ENCODE measurements at places on chromosomes 16 and 17.

DNA sequence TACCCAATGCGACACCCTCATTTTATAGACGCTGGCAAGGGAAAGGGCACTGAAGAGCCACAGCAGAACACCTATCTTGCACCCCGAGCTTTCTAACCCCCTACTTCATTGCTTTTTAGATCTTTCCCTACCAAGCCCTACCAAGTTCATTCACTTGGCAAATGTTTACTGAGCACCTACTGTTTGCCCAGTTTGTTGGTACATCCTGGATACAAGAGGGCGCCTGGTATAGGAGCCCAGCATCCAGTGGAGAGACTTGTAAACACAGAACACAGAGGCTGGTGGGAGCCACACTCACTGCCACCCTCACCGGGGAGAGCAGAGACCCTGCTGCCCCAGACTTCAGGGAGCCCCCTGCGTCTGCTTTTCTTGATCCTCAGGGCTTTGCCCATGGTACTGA, 112.6 kb downstream of the GNAO1 start:
- DNase-seq, result no peak

DNA sequence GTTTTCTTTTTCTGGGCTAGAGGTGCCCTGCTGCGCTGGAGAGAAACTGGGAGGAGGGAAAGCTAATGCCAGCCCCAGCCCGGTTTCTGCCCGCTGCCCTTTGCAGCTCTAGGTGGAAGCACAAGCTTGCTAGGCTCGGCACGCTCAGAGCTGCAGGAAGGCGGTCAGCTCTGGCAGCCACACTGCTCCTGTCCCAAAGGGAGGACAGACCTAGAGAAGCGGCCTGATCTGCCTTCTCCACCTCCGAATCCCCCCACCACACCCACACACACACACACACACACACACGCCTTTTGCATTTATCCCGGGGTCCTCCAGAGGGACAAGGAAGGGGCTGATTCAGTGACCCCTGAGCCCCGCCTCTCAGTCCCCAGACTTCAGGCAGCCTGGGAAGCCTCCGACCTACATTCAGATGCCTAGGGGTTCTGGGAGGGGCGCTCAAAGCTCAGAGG, 418.1 kb downstream of the SOX9 start:
- no peak for DNase-seq

- DNase-seq, result no peak
These were observed 474.4 kb downstream of the SLC39A11 start for GRCh38 chr17:72618001-72618509.

DNA sequence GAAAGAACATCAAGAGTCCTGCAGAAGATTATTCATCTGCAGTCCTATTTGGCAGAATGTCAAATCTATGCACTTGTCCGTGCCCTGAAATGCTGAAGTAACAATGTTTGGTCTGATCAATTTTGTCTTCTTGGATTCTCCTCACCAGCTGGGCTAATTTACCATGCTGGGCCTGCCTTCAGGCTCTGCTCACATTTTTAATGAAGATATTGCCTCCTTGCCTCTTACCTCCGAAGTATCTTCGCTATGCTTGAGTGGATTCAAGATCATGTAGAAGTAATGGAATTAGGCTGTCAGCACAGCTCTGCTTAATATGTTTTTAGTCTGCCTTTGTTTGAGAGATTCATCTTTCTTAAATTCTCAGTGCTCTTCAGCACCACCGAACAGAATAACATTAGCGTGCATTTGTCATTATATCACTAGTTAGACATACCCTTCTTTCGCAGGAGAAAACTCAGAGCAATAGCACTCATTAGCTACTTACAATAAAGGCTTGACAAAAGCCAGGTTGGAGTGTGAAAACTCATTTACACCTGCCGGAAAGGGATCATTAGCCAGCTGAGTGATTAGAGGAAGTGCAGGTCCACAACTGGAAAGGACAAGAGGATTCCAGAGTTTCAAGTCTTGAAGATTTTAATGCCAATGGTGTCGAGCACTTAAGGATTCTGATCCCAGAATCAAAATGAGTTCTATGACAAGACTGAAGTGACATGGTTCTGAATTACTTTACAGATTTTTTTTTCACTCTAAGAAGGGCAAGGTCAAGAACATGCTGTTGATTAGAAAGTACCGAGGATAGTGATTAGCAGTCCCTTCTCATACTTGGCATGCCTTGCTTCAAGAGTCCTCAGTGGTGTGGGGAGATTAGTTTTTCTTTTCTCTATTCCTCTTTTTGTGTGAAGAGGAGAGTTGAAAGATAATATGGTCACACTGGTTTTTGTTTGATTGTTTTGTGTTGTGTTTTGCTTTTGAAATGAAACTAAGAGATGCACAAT, 405.6 kb upstream of the TOM1L1 start:
- DNase-seq, result no peak

GRCh38 chr16:85480727-85481101, 132.4 kb upstream of the GSE1 start:
- peak; percentile 66 for DNase-seq

DNA sequence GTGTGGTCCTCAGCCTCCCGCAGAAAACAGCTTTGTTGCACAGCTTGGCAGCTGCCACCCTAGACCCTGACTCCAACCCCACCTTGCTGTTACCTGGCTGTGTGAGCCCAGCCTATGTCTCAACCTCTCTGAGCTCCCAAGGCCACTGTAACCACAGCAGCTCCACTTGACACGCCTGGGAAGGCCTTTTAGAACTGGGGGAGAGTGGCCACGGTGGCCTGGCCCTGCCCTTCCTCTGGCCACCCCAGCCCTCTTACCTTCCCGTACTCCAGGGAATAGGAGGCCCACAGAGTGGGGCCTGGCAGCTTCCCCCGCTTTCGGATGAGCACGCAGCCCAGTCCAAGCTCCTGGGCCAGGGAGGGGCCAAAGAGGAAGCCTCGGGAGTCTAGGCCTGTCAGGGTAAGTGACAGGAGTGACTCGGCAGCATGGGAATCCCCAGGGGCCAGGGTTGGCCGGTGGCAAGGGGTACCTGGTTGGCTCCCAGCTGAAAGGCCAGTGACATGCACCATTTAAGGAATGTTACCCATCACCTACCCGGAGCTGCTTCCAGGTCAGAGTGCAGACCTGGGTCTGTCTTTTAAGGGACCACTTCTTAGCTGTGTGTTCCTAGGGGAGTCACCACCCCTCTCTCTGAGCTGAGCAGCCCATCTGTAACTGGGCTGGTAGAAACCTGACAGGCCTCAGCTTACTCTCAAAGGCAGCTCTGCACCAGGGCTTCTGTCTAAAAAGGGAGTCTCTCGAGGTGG, 1.4 kb downstream of the APRT start:
- DNase-seq, result peak; percentile 64

- DNase-seq, result no peak
These were observed 764.7 kb upstream of the EEF2KMT start for GRCh38 chr16:5862103-5862840.

DNA sequence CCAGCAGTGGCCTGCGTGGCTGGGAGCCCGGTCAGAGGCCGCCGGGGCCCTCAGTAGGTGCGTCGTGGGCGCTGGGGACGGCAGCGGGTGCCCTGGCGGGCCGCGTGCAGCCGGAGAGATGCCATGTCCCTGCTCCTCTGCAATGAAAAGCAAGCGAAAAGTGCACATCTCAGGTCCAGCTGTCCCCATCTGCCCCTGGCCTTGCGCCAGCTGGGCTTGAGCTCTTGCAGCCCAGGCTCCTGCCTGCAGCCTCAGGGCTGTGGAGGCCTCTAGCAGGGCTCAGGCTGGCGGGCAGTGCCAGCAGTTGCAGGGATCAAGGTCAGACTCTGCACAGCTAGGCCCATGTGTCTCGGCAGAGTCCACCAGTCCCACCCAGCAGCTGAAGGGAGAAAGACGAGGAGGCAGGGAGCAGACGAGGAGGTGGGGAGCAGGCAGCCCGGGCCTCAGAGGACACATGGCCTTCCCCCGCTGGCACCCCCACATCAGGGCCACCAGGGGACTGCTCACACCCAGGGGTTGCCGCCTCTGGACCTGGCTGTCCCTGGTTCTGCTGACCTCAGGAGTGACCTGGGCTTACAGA, 11.2 kb downstream of the SLC16A3 start:
- no peak for DNase-seq

- no peak for DNase-seq
These were observed 5.8 kb downstream of the MPRIP start for GRCh38 chr17:17048106-17048505.

- peak; percentile 45 for DNase-seq
These were observed 10.5 kb downstream of the NUFIP2 start for GRCh38 chr17:29283496-29283895.

DNA sequence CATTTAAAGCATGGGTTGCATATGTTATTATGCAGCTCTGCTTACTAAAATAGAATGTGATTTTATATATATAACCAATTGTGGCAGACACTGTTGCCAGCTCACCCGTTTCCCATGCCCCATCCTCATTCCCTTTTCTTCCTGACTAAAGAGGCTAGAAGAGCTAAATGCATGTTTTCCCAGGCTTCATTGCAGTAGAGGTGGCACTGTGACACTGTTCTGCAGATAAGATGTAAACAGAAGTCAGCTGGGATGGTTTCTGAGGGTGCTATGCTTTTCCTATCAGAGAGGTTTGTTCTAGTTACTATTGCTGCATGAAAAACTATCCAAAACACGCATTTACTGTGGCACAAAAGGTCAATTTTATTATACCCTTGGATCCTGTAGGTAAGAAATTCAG, 5.7 kb upstream of the TOB1 start:
- DNase-seq, result no peak

DNA sequence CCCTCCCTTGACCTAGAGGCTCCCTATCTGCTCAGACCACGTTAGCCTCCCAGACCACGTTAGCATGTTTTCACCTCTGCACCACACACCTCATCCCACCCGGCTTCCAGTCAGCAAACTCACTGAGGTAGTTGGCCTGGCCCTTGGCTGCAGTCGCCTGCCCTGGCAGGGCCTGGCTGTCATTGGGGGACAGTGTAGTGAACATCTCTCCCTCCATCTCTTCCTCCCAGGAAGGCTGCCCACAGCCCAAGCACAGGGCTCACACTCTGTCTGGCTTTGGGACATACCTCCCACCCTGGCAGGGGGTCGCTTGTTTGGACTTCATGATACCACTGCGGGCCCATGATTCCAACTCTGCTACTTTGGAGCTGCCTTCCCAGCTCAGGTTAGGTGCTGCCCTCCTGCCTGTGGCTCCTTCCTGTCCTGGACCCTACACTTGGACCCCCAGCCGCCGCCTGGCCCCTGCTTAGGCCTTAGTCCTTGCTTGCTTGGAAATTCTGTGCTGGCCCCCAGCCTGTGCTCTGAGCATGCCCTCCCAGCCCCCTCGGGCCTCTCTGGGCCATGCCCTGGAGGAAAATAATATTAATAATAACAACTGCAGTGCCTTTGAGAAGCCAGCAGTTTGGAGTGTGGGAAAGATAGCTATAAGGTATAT, 167.7 kb downstream of the COPRS start:
- no peak for DNase-seq

GRCh38 chr16:11384184-11384955, 39.1 kb downstream of the RMI2 start:
- no peak for DNase-seq

Data from NAMALWA (cell line).